GDM1 (cell line): ENCODE measurements at places on chromosomes 11 and 22.

DNA sequence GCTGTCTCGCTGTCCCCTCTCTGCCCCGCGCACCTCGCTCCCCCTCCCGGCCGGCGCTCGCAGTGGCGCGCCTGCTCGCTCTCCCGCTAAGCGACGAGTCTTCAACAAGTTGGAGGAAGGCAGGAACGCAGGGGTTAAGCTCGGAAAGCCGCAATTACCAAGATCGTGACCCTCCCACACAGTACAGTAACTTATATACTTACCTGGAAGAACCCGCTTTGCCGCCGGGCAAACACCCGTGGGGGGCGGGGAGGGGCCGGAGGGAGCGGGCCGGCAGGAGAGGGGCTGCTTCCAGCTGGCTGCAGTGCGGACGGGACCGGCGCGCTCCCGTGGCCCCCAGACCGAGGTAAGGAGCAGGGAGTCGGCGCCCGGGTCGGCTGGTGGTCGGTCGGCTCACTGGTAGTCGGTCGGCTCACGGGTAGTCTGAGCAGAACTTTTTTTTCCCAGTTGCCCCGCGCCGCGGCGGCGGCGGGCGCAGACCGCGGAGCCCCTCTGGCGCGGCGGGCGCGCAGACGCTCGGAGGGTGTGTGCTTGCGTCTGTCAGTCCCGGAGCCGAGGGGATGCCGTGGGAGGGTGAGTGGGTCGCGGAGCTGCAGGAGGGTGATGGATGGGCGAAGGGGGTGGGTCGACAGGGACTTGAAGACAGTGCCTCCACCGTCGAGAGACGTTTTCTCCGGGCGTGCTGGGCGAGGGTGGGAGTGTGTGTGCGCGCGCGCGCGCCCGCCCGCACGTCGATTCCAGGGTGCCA is 101.2 kb upstream of the HSD17B12 start:
- no peak for DNase-seq

GRCh38 chr11:125588505-125588904 is 4.1 kb upstream of the STT3A start:
- no peak for DNase-seq

- DNase-seq = no peak
Measured at GRCh38 chr11:128506999-128507611, 80.3 kb downstream of the ETS1 start.

DNA sequence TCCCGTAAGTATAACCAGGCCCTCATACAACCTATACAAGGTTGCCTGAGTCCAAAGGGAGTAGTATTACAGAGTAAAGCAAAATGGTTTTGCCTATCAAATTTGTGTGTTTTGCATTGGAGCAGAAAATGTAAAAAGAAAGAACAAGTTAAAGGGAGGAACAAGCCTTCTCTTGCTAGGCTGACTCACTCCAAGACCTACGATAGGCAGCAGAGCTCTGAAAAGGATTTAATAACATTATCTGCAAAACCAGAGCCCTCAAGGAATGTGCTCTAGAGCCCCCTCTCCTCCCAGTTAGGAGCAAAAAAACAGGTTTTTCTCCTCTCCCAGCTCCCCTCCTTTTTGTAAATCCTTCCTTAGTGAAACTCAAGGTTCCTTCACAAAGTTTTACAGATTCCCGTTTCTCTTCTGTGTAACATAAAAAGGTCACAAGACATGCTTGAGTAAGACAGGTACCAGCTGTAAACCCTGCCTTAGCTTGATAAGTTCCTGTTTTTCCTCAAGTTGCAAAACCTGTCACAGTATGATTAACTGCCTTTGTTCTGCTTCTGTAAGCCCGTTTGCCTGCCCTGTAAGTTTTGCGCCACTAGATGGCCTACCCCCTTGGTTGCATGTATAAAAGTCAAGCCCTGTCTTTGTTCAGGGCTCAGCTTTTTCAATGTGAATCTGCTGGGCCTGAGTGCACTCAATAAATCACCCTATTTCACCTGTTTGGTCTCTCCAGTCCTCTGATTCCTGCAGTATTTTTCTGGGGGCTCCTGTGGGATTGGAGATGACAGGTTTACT is 498.2 kb downstream of the KCNA4 start:
- DNase-seq = peak; percentile 31

DNA sequence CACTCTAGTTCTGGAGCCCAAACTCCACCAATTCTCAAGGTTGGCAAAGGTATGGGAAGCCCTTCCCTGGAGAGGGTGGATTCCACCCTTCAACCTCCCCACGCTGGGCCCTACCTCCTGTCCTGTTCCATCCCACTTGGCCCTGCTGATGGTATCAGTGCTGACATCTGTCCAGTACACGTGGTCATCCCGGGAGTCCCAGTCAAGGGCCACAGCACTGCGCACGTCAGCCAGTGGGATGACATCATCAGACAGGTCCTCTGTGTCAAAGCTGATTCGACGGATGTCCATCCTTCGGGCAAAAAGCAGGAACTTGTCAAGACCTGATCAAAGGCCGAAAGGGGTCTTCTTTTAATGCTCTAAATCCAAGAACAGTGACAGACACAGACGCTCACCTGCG is 32.1 kb downstream of the LRP4 start:
- no peak for DNase-seq

- no peak for DNase-seq
Measured at GRCh38 chr11:125982348-125982730, 36.5 kb downstream of the VSIG10L2 start.

DNA sequence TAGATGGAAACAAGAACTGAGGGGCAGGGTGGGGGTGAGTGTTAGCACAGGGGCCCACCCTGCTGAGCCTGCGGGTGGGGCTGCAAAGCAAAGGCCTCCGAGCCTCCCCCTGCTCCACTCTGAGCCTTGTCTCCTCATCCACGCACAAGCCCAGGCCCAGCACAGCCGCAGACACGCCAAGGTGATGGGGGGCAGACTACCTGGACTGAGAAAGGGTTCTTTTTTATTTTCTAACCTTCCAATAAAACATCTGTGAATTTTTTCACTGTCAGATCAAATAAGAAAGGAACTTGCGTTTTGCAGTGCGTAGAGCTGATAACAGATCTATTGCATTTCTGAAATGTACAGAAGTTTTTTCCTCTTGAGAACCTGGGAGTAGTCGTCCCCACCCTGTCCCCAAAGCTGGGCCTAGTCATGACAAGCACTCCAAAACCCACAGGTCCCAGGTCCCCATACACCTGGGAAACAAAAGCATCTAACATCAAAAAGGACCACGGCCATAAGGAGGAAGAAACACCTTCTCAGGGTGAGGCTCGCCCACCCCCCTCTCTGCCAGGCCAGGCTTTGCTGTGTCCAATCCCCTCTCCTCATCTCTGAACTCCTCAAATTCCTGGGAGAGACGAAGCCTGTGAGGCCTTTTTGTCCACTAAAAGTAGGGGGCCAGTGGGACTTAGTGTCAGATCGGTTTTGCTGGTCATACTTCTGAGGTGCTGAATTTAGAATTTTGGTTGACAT is 22.7 kb upstream of the CD5 start:
- no peak for DNase-seq
